ENCODE measurements at places on chromosomes 12 and 14.

DNA sequence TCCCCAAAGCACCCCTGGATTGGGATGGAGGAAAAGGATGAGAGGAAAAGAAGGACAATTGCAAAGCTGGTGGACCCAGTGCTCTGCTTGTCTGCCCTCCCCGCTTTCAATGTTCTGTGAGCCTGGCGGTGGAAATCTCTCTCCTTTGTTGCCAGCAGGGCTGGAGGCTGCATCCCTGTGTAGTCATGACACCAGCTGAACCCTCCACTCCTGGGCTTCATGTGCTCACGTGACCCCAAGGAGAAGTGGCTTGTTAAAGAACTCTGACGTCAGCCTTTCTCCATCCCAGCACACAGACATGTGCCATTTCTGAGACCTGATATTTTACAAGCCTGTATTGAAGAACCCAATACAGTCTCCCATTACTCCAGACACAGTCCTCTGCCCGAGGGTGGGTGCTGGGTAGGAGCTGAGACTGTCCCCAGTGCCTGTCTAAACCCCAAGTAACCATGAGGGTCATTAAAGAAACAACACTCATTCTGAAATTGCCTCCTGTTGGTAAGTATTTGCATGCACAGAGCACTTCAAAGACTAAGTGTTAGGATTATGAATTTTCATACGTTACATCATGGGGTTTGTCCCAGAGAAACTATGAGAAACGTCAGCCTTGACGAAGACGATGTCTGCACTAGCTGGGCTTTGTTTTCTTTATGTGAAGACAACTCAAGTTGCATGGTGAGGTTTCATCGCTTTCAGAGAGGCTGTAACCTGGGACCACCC, 21.7 kb downstream of the GALNT16 start:
- no peak for DNase-seq

GRCh38 chr12:67251012-67251411, 18.1 kb upstream of the CAND1 start:
- DNase-seq = no peak

DNA sequence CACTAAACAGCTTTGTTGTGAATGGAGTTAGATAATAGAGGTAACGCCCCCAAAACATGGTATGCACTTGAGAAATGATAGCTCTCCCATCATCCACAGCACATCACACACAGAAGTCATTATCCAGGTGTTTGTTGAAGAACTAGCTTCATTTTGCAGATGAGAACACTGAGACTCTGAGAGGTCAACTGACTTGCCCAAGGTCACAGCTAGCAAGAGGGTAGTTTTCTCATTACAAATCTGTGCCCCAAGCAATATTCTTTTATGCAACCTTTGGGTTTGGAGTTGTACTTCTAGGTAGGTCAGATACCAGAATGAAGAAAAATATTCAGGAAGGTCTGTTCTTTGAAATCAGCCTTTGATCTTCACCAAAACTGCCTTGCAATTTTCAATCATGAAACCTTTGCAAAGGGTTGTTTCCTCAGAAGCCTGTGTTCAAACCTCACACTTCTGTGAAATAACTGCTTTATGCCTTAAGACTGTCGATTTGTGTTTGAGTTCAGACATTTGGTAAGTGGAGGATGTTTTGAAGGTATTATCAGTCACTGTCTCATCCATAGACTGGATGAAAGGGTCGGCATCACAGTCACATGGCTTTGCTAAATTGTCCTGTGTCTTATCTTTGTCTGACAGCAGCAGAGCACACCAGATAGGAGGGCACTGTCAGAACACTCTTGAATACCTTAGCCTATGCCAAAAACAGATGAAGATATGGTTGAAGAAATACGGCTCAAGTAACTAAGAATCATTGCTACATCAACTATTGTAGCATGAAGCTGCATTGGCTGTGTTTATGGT, 233.2 kb upstream of the BTG1 start:
- peak; percentile 26 for DNase-seq

DNA sequence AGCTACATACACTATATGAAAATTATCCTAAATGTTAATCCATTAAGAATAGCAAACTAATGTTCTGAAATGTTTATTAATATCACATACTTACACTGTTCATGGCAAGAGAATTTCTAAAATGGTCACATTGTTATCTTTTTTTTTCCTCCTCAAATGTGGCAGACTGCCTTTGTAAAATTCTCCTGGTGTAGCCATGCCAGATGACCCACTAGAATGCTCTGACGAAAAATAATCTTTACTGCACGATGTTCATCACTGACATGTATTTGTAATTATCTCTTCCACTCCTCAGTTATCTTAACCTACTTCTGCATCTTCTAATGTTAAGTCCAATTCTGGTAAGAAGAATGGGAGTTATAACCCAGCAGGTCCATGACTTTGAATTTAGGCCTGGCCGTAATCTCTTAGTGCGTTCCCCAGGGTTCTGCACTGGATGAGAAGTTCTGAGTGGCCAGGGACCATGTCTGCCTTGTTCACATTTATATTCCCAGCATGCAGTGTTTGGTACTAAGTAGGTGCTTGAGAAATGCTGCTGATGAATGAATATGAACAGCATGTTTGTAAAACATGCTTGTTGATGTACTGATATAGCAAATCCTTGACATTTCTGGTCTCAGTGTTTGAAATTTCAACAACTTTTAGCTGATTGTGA, 46.7 kb downstream of the NOPCHAP1 start:
- no peak for DNase-seq

DNA sequence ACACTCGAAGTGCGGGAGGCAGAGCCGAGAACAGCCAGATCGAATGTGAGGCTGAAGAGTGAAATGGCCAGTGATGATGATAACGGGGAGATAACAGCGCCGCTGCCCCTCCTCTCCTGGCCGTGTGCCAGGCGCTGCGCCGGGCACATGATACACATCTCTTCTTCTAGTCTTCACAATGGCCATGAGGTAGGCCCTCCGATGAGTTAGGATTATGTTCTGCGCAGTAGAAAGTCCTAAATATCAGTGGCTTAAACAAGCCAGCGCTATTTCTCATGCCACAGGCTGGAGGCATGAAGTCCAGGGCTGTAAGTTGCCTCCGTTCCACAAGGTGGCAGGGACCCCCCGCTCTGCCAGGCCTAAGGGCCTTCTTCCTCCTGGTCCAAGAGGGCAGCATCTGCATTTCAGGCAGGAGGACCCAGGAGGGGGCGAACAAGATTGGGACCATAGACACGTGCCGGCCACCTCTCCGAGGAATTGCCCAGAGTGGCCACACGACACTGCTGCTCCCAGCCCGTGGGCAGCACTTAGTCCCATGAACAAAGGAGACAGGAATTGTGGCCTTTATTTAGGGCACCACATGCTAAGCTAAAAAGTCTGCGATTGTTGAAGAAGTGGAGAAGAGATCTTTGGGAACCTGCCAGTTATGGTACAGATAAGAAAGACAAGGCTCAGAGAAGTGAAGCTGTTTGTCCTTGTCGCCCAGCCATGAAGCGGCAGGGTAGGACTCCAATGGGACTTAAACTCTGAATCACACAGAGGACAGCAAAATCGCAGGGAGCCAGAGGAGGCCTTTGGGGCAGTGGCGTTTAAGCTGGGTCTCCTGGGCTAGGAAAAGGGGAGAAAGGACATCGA, 10.9 kb upstream of the HVCN1 start:
- DNase-seq = peak; percentile 69

- DNase-seq = no peak
These were observed 81.2 kb downstream of the PITPNM2 start for GRCh38 chr12:123069436-123070266.

- DNase-seq = no peak
These were observed 2.7 kb upstream of the TSPAN31 start for GRCh38 chr12:57741844-57742738.

GRCh38 chr12:28032811-28033537, 60.4 kb upstream of the PTHLH start:
- no peak for DNase-seq

DNA sequence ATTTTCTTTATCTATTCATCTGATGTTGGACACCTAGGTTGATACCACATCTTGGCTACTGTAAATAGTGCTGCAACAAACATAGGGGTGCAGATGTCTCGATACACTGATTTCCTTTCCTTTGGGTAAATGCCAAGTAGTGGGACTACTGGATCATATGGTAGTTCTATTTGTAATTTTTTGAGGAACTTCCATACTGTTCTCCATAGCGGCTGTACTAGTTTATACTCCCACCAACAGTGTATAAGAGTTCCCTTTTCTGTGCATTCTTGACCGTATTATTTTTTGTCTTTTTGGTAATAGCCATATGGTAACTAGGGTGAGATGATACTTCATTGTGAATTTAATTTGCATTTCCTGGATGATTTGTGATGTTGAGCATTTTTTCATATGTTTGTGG, 71.8 kb downstream of the LRP6 start:
- DNase-seq = no peak

GRCh38 chr14:92392711-92393110, 69.7 kb downstream of the SLC24A4 start:
- no peak for DNase-seq

GRCh38 chr14:51386983-51387735, 147.1 kb downstream of the TMX1 start:
- no peak for DNase-seq

- DNase-seq = no peak
These were observed 40.5 kb downstream of the PARP11 start for GRCh38 chr12:3832738-3833137.

- DNase-seq = no peak
These were observed 341.2 kb downstream of the SNAPC1 start for GRCh38 chr14:62103464-62103863.

DNA sequence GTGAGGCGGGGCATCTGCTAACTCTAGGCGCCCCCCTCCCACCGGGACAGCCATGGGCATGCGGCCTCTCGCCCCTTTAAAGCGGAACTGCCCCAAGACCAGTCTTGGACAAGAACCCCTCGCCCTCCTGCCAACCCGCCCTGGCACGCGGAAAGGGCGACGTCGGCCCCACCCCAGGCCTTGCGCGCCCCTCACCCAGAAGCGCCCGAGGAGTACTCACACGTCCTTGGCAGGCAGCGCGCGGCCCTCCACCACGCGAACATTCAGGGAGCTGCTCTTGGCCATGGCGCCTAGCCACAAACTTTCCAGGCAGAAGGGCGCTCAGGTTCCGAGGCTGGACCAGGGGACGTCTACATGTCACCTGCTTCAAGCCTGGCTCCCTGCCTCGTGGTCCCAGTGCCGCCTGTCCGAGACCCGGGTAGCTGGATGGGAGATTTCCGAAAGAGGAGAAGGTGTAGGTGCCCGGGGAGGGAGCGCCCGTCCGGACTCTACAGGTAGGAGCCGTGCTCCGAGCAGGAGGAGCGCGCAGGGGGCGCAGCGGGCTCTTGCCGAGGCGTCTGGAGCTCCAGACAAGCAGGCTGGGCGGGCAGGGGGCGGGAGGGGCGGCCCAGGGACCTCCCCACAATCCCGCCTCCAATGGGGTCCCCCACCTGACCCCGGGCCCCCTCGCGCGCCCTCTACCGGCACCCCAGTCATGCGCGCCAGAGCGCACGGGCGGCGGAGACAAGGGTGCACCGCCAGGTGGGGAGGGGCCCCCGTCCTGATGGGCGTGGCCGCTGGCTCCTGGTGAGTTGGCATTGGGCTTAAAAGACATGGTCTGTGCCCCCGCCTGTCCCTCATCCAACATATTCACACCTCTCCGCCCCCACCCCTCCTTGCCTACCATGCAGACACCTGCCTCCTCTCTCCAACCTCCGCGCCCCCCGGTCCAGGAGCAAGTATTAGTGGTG, at the start of gene RASAL1:
TSS of gene RASAL1 (minus strand) at position 584 of the 950 bp plus-strand sequence. CDS start at position 285, 299 bp downstream.
- peak; percentile 46 for DNase-seq

GRCh38 chr14:92190768-92191167, 69.0 kb downstream of the CPSF2 start:
- no peak for DNase-seq

All from BE2C (cell line).